ENCODE measurements at places on chromosomes 5 and 9.

DNA sequence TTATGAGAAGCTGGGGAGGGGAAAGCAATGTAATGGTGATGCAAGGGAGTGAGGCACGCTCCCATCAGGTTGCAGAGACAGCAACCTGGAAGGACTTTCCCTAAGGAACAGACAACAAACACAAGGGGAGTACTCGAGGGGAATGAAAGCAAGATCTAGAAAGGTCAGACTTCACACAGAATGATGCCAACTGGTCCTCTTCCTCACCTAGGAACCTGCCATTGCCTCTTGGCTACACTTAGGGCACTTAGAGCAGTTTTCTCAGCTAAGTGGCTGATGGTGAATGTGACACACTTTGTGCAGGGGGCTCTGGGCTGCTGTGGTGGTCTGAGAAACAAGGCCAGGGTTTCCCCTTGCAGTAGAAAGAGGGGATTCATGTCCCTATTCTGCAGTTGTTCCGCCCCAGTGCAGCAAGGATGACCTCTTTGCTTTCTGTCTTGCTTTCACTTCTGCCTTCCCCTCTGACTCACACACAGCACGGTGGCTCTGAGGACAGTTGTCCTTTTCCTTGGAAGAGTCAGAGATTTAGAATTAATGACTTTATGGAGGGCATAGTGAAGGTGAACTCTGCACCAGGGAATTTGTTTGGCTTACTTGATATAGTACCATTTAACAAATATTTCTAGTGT is 394.0 kb upstream of the KLF4 start:
- peak; percentile 12 for DNase-seq

DNA sequence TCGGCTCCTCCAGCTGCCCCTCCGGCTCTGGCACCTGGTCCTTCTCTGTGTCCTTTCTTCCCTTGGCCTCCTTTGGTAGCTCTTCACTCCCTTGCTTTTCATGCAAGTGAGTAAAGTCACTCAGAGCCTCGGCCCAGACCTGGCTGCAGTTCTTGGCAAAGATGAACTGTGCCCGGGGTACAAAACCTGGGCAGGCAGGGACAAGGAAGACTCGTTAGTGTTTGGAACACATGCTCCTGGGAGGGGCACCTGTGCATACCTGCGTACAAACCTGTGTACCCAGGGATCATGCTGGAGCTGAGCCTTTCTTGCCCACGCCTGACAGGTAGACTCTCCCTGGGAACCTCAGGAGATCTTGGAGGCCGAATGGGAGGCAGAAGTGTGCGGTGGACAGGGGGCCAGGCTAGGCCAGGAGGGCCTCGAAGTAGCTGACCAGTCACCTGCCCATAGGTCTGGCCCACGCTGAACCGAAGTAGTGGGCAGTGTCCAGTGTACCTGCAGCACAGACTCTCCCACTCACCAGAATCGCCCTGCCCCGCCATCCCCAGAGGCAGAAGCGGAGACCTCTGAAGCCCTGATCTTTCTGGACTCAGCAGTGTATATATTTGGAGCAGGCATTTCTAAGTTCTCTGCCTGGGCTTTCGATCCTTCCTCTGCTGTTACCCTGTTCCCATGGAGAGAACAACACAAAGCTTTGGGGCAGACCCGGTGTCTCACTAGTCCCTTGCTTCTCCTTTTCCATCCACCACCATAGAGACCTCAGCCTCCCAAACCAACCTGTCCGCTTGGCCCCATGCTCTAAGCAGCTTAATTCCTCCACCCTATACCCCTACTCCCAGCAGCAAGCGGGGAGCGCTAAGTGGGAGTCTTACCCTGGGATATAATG is 41.9 kb upstream of the TESK1 start:
- no peak for DNase-seq

DNA sequence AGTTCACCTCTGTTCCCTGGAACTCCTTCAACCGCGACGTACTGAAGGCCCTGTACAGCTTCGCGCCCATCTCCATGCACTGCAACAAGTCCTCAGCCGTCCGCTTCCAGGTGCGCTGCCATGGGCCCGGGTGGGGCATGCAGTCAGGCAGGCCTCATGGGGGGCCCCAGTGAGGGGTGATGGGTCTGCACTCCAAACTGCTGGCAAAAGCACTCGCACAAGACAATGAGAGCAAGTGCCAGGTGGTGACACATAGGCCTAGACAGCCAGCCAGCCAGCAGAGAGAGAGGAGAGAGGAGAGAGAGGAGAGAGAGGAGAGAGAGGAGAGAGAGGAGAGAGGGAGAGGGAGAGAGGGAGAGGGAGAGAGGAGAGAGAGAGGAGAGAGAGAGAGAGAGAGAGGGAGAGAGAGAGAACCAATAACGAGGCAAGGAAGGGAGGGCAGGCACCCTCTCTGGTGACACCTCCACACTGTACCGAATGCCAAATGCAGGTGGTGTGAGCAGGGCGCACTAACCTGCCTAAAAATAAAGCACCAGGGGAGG is 21.0 kb downstream of the DBH start:
- DNase-seq, result peak; percentile 77

DNA sequence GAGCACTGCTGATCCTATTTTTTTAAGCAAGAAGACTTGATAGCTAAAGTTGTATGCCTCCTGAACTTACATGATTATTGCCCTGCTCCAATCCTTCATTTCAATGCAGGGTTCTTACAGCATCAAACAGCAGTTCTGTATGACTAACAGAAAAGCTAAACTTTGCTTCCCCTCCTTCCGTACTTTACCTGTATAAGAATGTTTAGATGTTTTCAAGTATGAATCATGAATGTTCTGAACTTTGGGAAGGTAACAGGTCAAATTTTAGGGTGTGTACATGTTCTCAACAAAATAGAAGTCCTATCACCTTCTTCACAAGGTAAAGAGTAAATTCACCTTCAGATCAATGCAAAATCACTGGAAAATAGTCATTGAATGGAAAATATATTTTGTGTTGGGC is 972.6 kb upstream of the SEMA6A start:
- no peak for DNase-seq

- no peak for DNase-seq
Measured at GRCh38 chr9:29717631-29718030, 2144.3 kb upstream of the C9orf72 start.

DNA sequence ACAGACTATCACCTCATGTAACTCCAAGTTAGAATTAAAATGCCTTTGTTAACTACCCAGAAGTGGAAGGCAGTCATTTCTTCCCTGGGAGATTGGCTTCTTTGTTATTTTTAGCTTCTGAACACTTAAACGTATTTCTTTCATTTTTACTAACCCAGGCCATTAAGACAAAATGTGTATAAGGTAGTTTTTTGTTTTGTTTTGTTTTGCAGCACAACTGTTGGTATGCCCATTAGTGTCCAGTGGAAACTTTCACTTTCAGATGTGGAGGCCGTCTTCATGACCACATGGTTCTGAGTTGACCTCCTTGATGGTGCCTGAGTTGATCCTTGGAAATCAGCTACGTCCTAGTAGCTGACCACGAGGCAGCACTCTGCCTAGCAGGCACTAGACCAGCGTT is 264.6 kb upstream of the ZNF608 start:
- peak; percentile 81 for DNase-seq

- DNase-seq, result no peak
Measured at GRCh38 chr9:134546746-134547145, 94.9 kb upstream of the COL5A1 start.

DNA sequence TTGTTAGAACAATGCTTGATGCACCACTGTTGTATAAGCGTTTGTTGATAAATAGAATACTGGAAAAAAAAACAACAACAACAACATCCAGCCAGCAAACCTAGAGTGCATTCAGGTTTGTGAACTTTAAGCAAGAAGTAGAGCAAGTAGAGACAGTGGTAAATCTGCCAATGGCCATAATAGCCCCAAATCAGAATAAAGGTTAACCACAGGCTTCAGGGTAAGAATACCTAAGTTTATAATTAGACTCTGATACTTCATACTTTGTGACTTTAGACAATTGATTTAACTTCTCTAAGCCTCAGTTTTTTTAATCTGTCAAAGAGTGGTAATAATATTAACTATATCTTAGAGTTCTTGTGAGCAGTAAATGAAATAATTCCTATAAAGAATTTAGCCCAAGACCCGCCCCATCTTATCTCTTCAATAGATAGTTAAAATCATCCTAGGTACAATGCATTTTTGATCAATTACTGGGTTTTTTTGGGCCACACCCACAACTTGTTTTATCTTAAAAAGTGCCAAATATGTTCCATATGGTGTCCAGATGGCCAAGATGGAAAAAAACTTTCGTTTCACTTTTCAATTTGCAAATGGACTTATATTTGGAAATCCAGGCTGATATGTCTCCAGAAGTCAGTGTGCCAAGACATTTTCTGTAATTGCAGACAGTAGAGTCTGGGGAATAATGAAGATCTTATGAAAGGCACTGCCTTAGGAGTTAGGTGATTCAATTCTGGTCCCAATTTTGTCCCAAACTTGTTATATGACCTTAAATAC is 24.5 kb upstream of the DPYSL3 start:
- DNase-seq, result no peak

DNA sequence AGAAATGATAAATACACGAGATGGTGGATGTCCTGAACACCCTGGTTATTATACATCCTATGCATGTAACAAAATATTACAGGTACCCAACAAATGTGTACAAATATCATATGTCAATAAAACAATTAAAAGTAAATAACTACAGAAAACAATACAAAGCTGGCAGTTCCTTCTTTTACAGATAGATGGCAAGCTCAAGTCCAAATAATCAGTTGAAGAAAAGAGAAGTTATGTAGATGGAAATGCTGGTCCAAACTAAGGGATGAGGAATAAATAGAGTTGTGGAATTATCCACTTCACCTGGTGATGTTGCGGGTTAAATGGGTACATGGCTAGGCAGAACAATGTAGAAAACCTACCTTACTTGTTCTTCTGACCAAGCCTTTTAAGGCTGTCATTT is 79.4 kb downstream of the PALM2AKAP2 start:
- DNase-seq, result no peak

- DNase-seq, result no peak
Measured at GRCh38 chr5:141733198-141733597, 51.2 kb upstream of the ARAP3 start.

- DNase-seq, result peak; percentile 69
Measured at GRCh38 chr5:163503106-163504078, 2.0 kb upstream of the MAT2B start.

GRCh38 chr9:112180387-112180881 is 5.3 kb upstream of the SUSD1 start:
- no peak for DNase-seq

- DNase-seq, result no peak
Measured at GRCh38 chr9:99451112-99451606, 229.1 kb downstream of the SEC61B start.

DNA sequence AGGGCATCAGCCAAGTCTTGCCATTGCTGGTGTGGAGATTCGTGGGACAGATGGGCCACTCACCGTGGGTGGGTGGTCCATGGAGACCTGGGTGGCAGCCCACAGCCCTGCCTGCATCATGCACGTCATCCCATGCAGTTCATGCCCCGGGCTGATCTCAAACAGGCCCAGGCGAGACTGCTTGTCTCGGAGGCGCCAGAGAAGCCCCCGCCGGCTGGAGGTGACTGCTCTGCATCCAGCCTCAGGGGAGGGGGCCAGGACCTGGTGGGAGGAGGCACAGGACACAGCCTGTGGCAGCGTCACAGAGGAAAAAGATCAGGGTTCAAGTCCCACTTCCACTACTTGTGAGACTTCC is 975 bp downstream of the PIP5KL1 start:
- DNase-seq, result no peak

GRCh38 chr5:174559141-174559540 is 165.2 kb upstream of the MSX2 start:
- no peak for DNase-seq

DNA sequence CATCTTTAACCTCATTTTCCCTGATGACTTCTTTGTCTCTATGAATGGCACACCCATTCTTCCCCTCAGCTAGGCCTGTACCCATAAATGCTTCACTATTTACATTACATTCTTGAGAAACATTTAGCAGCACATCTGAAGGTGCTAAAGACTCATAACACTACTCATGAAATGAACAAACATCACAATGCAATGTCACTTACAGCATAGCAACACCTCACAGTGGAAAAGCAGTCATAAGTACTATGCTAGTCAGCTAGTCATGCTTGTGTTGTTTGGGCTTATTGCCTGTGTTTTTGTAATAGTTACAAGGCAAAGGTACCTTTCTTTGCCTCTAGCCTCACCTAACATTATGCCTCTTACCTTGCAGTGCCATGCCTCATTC is 228.9 kb downstream of the KIAA0825 start:
- DNase-seq, result no peak

DNA sequence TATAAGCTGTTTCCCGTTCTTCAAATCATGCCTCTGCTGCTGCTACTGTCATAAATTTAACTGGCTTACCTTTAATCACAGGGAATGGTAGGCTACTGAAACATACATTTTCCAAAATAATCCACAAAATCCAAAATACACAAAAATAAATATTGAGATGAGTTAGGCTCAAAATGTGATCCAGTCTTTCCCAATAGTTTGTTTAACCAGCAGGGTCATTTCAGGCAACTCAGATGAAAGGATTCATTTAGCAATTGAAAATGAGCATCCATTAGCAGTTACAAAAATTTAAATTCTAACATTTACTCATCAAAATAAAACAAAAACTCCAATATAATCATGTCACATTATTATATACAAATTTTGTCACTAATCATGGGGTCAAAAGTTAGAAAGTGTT is 1015.6 kb upstream of the DMAC1 start:
- no peak for DNase-seq

DNA sequence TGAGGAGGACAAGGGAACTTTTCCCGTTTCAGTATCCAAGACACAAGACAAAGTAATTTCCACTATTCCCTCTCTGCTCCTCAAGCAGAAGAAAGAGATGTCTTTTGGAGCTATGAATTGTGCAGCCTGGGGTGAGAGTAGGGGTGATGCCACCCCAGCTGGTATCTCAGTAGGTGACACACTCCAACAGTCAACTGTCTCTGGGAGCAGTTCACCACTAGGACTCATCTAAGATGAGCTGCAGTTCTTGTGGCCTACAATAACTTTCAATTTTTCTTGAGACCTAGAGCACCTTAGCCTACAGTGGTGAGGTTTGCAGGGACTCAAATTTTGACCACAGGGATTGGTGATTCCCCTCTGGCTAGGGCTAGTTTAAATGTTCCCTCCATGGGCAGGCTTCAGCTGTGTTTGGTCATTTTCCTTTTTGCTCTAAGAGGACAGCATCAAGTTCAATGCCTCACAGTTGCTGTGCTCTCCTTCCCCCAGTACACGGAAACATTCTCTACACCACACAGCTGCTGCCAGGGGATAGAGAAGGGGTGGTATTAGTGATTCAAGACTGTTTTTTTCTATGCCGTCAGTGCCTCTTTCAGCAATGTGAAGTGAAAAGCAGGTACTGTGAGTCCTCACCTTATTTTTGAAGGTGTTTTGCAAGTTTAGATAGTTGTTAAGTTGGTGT is 278.6 kb upstream of the RORB start:
- DNase-seq, result no peak

- no peak for DNase-seq
Measured at GRCh38 chr5:7072188-7072587, 323.8 kb upstream of the ADCY2 start.

- no peak for DNase-seq
Measured at GRCh38 chr5:172111852-172112225, 76.2 kb downstream of the STK10 start.

DNA sequence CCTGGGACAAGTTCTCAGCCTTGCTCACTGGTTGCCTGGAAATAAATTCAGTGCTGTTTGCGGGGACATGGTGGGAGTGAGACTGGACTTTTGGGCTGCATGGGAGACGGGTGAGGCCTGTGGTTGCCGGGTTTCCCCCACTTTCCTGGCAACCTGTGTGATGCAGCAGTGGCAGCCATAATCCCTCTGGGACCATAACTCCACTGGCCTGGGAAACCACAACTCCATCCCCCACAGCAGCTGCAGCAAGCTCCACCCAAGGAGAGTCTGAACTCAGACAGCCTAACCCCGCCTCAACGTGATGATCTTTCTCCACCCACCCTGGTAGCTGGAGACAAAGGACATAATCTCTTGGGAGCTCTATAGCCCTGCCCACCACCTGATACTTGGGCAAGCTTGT is 349.9 kb downstream of the PIK3R1 start:
- DNase-seq, result no peak

All from DMS53 (cell line).